ENCODE measurements at places on chromosomes 7 and 10. TPM values are rescaled to one million over a fixed set of nuclear protein-coding genes. Genes with fewer than 3 reads are reported as not detected.

Gene GIMAP5
- 1.2 TPM for total RNA-seq

Gene AOAH
- total RNA-seq = 29.3 TPM

Gene MALRD1
- total RNA-seq = not detected

Gene SPOCK2
- 0.29 TPM for total RNA-seq

Gene EPHA1
- not detected for total RNA-seq

Gene RTKN2
- 7.3 TPM for total RNA-seq

Gene ADCYAP1R1
- total RNA-seq = 0.17 TPM

Gene KCP
- not detected for total RNA-seq

Gene TDRD1
- total RNA-seq = not detected

Gene AGAP9
- total RNA-seq = 2.9 TPM

Gene BAIAP2L1
- total RNA-seq = 22.5 TPM

Gene APBB1IP
- not detected for total RNA-seq

Gene RAPGEF5
- total RNA-seq = 0.85 TPM

Gene PNLIPRP3
- not detected for total RNA-seq

Measured in H4 (cell line).